ENCODE measurements at places on chromosomes 2 and 18.
A peak's percentile ranks its signal among the peaks of the same experiment; 100 is the strongest.

DNA sequence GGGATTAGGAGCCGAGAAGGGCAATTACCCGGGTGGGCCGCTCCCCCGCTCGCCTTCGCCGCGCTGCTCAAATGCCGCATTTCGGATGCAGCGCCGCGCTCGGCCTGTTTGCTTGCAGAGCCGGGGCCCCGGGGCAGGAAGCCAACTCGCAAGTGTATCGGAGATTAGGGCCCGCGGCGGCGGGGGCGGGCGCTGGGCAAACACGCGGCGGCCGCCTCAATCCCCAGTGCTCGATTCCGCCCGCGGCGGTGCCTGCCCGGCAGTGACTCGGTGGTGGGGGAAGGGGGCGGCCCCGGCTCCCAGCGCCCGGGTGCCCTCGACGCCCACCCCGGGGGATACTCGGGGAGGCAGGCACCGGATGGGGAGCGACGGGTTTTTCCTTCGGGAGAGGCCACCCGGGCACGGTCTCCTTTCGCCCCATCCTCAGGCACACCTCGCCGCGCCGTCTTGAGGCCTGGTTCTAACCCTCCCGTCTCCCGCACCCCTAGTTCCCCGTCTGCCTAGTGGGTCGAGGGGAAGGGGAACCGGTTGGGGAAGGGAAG is 26.6 kb upstream of the NOTO start:
- peak; percentile 22 for DNase-seq

GRCh38 chr2:127134235-127134634 is 27.3 kb upstream of the BIN1 start:
- peak; percentile 52 for DNase-seq

- peak; percentile 60 for DNase-seq
Observed at GRCh38 chr2:161337247-161337646, 29.0 kb downstream of the PSMD14 start.

- peak; percentile 81 for DNase-seq
Observed at GRCh38 chr2:1750933-1751766, 6.8 kb upstream of the PXDN start.

- no peak for DNase-seq
Observed at GRCh38 chr2:80292474-80292873, 12.1 kb downstream of the LRRTM1 start.

- no peak for DNase-seq
Observed at GRCh38 chr2:67872481-67872880, 190.3 kb downstream of the C1D start.

- DNase-seq, result peak; percentile 8
Observed at GRCh38 chr2:211259831-211260476, 703.6 kb downstream of the CPS1 start.

DNA sequence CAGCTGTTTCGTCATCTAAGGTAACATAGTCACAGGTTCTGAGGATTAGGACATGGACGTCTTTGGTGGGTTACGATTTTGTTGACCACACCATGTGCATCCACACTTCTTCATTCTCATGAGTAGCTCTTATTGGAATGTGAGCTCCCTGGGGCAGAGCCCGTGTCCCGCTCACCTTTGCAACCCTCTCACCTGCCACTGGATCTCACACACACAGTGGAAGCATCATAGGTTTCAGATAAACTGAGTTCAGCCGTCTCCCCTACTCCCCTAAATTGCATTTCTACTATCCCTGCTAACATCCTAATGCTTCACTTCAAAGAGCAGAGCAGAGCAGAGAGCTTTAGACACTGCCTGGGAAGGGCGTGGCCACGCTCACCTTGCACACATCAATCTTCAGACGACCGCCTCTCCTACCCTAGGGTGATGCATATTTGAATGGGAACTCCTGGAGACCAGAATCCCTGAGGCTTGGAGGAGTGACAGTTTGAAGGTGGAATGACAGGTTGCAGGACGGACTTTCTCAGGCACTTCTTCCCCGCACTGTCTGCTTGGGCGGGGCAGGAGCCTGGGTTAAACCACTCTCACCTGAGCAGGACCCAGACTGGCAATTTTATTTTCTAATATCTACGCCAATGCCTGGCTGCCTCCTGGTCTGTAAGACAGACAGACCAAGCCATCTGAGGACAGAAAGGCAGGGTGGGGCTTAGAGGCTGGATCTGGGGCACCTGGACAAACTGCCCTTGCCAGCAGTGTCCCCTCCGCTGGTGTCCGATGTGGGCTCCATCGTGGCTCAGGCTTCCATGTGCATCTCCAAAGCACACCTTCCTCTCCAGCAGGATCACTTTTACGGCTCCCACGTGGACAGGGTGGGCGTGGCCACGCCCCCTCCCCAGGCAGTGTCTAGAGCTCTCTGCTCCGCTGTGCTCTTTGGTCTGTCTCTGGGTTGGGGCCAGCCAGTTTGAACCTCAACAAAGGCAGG is 229.5 kb upstream of the COPS8 start:
- DNase-seq, result peak; percentile 52

DNA sequence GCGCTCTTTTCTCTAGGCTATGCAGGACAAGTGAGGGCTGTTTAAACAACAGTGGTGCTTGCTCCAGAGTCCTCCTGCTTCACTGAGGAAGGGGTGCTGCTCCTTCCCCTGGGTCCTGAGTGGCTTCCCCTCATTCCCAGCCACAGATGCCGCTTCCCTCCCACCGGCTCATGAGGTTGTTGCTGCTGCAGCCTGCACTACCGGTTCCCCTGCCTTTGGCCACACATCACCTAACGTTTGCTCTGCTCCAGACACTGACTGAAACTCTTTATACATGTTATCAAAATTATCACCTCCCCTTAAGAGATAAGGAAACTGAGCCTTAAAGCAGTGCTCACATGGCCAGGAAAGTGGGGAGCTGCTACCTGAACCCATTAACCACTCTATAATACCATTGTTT is 130.8 kb upstream of the LGALSL start:
- DNase-seq, result no peak

DNA sequence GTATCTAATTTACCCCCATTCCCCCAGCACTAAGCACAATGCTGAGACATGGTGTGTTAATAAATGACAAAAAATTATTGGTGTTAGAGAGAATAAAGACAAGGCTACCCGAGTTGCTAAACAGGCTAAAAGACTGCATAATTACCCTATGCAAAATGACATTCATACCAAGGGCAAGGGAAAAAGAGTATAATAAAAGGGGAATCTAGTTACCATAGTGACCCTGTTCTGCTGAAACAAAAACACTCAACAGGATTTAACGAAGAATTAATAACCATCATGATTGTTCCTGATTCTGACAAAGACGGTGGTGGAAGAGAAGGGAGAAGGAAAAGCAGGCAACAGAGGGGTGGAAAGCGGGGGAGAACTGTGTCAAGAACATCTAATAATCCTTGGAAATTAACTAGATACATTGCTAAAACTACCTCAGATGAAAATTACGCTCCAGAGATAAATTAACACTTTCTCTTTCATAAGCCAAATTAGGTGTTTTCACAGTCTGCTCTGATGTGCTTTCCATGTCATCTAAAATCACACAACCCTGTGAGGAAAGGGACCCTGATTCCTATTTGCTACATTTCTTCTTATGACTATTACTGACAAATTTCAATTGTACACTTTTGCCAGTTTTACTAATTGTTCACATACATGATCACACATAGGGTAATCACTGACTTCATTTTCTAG is 25.5 kb downstream of the TTR start:
- DNase-seq, result no peak

DNA sequence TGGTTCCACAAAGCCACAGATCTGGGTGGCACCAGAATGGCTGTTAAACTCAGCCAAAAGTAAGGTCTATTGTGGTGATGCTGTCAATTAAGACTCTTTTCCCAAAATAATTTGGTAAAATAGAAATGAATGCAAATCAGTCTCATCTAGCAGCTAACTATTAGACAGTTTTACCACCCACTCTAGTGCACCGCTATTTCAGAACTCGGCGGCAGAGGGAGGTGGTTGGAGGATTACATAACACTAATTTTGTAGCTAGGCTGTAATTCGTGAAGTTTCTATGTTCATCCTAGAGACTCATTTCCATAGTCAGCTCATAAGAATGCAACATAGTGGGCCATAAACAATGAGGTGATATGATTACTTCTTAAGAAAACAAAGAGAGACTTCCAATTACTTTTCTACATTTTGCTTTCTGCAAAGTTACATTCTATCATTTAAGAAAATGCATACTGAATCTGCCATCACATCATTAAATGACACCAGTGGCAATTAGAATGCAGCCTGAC is 413.8 kb downstream of the FBXO15 start:
- DNase-seq, result no peak

DNA sequence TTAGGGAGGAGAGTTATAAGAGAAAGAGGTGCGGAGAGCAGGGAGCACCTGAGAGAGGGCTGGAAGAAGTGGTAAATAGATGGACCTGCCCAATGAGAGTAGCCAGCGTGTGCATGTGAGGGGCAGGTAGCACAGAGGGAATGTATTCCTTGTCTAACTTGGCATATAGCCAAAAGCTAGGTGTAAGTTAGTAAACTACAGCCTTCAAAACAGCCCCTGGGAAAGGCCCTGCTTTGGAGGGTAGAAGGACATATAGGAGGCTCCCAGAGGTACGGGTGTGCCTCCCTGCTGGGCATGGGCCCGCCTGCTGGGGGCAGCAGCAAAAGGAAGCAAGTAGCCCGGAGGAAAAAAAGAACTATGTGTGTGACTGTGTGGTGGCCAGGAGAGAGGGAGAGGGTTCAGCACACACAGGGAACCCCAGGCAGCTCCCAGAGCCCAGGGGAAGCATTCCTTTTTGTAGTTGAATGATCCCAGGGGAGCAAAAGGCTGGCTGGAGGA is 48.0 kb downstream of the TCF7L1 start:
- no peak for DNase-seq

GRCh38 chr2:217045700-217046475 is 186.0 kb upstream of the TNP1 start:
- DNase-seq, result no peak

DNA sequence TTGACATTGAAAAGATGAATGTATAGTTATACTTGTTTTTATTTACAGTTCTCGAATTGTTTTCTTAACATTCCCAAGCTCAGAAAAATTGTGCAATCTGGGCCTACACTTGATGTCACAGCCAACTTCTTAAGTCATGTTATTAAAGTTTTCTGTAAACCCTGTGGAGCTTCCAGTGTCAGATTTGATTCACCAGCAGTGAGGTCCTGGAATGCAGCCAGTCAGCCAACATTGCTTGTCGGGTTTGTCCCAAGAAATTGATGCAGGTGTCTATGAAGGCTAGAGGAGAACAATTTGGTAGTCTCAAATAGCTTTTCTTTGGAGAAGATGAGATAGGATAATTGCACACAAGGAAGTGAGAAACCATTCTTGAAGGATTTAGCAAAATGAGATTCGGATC is 732.2 kb downstream of the DPP10 start:
- DNase-seq, result no peak

- no peak for DNase-seq
Observed at GRCh38 chr2:236240228-236240990, 23.8 kb downstream of the ASB18 start.

DNA sequence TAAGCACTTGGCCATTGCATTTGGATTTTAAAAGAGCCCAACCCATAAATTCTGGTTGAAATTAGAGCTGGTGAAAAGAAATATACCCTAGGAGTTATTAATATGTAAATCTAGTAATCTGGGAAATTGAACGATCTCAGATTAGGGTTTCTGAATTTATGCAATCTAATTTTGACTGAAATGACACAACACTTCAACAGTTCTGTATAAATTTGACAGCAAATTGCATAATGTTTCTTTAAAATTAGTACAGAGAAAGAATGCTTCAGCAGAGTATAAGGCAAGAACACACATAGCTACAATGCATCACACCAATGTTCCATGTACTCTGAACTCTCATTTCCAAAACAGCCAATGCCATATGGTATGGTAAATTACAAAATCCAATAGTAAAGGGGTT is 201.5 kb upstream of the ITGA4 start:
- DNase-seq, result no peak

DNA sequence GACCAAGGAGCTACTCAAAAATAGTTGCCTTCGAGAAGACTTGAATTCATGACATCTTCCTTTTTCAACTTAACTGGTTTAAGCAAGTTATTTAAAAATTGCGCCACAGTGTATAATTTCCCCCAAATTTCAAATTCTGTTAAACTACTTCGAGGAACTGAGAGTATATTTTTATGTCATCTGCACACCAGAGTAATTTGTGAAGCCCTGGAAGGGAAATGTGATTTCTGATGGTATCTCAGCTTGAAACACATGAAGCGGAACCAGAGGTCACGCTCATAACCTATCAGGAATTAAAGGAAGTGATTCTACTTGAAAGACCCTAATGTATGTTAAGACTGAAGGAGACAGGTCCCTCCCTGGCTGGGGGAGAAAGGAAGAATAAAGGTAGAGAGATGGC is 33.9 kb upstream of the DARS1 start:
- DNase-seq, result peak; percentile 61

- DNase-seq, result no peak
Observed at GRCh38 chr2:134231301-134231964, 22.4 kb upstream of the MGAT5 start.

DNA sequence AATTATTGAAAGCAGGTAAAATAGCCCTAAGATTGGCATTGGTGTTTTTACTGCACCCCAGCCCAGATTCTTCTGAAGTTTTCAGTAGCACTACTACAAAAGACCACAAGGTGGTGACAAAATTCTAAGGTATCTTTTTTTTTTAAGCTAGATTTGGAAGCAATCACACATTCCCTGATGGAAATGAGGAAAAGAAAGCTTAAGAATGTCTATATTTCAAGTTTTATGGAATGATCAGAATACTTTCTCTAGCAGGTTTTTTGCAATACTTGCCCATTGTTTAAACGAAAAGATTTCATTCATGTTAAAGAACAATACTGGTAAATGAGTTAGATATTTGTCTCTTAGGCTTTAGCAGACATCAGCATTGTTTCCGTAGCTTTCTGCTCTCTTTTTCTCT is 32.1 kb upstream of the ZNF638 start:
- peak; percentile 30 for DNase-seq

DNA sequence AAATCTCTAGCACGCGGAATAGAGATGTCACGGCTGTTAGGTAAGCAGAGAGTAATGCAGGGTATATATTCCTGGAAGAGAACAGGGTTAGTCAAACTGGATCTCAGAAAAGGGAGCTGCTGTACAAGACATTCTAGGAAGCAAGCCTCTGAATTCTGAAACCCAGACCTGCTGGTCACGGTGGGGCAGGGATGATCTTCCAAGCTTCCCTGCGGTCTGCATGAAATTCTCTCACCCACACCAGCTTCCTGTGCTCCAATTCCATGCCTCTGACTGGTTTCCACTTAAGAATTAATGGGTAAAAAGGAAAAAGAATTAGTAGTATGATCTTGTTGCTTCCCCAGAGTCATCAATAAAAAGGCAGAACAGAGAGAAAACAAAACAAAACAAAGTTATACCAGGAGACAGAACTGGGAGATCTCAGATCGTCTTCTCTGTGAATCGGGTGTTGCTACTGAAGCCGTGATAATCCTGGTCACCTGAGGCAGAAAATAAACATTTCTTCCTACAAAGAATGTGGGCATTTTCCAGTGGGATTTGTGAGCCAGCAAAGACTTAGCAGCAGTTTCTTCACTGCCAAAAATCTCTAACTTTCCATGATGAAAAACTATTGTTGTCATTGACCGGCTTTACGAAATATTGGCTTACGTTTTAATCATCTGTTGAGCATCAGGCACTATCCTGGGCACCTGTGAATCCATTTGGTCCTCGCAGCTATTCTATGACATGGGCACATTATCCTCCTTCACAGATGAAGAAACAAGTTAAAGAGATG is 5.3 kb upstream of the CYP27C1 start:
- DNase-seq, result no peak
